Lower leg skin (tissue), 4 donors: ENCODE measurements at places on chromosomes 11 and 22. TPM values are rescaled to one million over a fixed set of nuclear protein-coding genes. Genes with fewer than 3 reads are reported as not detected.

Gene FADD
- 24.5 TPM for total RNA-seq

DNA sequence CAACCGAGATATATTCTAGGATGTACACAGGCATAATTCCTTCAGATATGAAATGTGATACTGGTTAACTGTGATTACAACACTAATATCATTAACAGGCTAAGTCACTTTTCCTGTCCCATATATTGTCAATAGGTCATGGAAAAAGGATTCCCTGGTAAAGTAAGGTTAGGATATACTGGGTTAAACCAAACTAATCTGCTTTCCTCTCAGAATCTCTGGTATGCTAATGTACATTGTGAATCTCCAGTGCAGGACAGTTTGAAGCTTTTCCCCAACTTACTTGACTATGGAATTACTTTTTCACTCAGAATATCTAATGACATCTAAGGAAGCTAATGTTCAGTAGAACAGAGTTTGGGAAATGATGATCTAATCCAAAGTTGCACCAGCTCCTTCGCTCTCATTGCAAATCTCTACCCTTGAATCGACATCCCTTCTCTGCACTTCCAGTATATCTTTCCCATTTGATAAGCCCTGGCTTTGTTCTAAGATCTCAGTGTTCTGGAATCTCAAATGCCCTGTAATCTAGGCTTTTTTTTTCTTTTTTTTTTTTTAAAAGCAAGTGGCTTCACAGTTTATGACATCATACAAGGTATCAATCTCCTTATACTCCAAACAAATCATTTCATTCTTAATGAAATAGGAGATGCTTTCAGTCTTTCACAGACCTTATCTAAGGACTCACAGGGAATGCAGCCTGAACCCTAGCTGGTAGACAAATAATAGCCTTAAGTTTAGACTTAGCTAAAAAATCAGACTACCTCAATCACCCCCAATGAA lies 43.8 kb downstream of the COPB1 start:
- DNase-seq, result no peak

Gene TSPAN32
- total RNA-seq, result 0.55 TPM

DNA sequence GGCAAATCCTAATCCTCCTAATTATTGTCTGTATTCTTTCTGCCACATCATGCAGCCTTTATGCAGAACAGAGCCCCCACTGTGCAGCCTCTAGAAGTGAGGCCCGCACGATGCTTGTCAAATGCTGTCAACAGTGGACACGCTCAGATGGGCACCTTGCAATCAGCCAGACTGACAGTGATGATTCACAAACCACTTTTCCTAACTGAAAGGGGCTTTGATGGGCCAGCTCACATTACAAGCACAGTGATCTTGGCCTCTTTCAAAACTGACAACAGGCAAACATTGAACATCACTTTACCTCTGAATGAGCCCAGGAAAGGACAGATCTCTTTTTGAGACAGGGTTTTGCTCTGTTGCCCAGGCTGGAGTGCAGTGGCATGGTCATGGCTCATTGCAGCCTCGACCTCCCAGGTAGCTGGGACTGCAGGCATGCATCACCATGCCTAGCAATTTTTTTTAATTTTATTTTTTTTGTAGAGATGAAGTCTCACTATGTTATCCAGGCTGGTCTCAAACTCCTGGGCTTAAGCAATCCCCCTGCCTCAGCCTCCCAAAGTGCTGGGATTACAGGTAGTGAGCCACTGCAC lies 18.0 kb upstream of the E2F8 start:
- no peak for DNase-seq

- peak; percentile 59 for DNase-seq
Measured at GRCh38 chr11:19648321-19648720, 64.3 kb upstream of the NAV2 start.

Gene KLHL35
- 3.8 TPM for total RNA-seq

DNA sequence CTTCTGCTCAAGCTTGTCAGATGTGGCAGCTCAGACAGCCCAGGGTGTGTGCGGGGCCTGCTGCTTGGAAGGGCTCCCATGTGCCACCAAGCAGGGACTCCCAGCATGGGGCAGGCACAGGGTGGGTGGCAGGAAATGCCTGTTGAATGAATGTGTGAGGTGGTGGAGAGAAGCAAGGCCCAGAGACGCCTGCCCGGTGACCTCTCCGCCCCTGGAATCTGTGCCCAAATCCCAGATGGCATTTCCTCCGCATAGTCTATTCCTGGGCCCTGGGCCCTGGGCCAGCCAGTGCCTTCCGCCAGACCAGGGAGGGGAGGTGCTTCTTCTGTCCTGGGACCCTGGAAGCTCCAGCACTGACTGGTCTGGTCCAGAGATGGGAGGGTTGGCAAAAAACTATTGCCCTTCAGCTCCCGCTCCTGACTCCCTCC lies 3.7 kb downstream of the CST6 start:
- no peak for DNase-seq

DNA sequence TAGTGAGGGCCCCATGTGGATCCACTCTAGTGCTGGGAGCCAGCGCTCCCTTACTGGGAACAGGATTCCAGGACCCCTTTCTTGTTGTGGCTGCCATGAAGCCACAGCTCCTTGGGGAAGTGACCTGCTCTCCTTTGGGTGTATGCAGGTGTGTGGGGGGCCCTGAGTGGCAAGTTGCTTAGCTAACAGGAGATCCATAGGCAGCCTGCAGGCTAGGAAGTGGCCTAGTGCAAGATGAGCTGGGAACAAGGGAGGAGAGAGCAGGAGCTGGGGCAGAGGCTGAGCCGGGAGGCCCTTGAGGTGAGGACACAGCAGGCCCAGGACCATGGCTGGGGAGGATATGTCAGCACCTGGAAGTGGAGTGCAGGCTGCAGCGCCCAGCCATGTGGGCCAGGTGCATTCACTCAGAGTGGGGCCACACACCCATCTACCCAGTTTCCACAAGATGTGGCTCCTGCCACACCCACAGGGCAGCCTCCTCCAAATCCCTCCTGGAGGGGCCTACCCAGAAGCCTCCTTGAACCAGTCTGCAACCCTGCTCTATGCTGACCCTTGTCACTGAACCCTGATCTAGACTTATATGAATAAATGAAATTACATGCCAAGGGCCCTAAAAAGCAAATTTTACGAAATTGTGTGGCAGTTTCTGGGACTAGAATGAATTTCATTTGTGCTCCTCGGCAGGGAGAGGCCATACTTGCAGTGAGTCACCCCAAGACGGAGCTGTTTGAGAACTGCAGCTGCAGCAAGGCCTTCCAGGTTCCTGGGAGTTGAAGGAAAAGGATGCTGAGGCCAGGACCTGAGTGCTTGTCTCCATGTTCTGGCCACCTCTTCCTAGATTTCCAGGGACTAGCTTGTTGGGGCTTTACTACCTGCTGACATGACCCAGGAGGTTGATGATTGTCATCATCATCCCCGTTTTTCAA lies 3.2 kb downstream of the THAP7 start:
- no peak for DNase-seq

Gene FOLR2
- total RNA-seq, result 12.5 TPM

Gene C2CD2L
- total RNA-seq, result 27.2 TPM

Gene HYLS1
- total RNA-seq, result 2.8 TPM

- no peak for DNase-seq
Measured at GRCh38 chr22:49202226-49202625, 625.4 kb downstream of the BRD1 start.

DNA sequence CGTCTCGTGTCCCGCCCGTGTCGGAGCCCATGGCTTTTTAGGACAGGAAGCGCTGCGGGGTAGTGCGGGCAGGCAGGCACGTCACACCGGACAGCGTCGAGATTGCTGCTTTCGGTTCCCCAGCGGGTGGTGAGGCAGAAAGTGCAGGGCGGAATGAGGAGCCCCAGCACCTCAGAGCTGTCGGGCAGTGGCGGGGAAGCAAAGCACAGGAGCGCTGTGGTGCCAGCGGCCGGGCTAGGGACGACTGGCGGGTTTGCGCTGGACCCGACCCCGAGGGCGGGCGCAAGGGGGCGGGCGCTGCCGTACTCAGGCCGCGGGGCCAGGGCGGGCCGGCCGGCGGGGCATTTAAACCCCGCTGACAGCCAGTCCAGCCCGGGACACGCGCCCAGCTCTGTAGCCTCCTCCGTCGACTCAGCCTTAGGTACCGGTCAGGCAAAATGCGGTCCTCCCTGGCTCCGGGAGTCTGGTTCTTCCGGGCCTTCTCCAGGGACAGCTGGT lies at the start of gene SLC37A2:
Gene SLC37A2, plus strand, starts transcription at position 375 of the 498 bp plus-strand sequence. Its CDS starts 63 bp downstream, at position 438.
- DNase-seq, result no peak

Gene MN1
- 7.0 TPM for total RNA-seq

Gene APOA4
- total RNA-seq, result not detected

DNA sequence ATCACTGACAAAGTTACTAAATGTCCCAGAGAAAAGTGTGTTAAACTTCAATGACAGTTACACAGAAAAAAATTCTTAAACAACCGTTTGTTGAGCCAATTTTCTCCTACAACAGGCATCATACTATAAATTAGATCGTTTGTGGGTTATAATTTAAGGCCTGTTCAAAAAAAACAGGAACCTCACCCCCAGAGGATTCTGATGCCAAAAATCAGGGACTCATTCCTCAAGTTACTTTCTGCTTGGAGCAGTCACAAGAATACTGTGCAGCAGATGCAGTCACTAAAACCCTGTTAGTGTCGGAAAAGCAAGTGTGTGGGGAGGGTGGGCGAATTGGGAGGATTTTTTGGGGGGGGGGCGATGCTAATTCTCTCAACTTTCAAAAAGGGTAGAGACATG lies 657 bp downstream of the CWC15 start:
- no peak for DNase-seq

Gene ESRRA
- total RNA-seq, result 108 TPM

DNA sequence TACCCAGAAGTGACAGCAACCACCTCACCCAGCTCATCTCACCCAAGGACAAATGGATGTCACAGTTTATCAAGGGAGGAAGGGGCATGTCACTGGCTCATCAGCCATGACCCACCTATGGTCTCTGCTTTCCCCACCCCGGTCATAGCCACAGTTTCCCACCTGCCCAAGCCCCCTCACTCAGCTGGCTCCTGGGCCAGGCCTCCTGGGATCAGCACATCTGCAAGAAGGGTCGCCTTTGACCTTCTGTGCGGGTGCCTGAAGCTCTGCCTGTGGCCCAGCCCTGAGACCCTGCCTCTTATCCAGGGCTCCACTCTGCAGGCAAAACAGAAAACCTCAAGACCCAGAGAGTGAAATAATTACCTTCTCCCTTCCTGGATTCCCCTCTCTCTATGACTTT lies 236.4 kb downstream of the BUD13 start:
- DNase-seq, result no peak

DNA sequence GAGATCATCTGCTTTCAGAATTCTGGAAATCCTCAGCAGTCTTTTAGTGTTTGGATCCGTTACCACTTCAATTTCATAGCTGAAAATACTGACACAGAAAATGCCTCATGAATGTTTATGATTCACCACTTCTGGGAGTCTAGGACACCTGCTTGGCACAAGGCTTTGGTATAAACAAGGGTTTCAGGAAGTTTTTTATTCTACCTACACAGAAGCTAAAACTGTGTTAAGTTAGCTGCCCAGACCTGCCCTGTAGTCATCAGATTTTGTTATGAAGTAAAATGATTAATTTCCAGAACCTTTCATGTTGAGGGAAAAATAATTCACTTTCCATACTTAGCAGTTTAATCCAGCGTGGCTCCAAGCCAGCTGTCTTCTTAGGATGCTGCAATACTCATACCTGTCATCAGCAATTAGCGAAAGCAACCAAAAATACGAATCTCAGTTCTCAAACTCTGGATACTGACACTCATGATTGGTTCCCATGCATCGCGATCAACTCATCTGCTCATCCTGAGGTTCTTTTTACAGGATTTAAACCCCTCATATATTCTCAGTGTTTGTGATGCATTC lies 458.5 kb upstream of the CCDC90B start:
- DNase-seq, result no peak

GRCh38 chr11:32858731-32859130 lies 29.0 kb downstream of the PRRG4 start:
- DNase-seq, result no peak

GRCh38 chr22:37546437-37547250 lies 13.6 kb upstream of the CDC42EP1 start:
- DNase-seq, result no peak

Gene LSP1
- total RNA-seq, result 87.1 TPM

DNA sequence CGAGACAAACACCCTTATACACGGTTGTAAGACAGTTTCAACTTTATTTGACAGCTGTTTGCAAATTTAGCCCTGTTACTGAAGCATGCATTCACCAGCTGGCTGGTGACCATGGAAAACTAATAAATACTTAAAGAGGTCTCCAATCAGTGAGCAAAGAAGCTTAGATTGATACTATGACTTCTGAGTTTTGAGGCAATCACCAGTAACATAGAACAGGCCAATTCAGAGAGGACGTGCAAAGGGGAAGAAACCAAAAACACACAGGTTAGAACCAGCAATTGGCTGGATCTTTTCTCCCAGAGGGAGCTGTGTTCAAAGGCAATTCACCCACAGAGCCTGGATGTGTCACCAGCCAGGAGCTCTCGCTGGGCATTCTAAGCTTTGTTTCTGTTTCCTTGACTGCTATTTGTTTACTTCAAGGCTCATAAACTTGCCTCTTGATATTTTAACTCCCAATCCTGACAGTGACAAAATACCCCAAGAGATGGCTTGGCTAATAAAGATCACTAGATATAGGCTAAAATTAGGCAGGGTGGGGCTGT lies 113.6 kb upstream of the MTMR2 start:
- no peak for DNase-seq

- DNase-seq, result peak; percentile 43
Measured at GRCh38 chr22:42856179-42856864, 751 bp downstream of the ARFGAP3 start.

DNA sequence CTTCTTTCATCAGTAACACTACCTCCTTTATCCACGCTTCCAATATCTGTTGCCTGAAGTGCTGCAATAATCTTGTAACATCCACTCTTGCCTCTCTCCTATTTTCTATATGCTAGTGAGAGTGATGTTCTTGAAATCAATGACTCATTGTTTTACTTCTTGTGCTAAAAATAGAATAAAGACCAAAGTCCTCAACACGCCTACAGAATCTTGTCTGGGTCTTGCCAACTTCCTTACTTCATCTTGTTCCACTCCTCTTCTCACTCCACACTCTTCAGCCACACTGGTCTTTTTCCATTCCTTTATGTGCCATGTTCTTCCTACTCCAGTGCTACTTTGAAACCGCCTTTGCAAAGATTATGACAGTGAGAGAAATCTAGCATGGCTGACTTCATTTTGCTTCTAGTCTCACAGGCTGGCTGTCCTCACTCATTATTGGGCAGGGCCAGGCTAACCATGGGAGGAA lies 136.4 kb downstream of the CCDC81 start:
- no peak for DNase-seq

- peak; percentile 64 for DNase-seq
Measured at GRCh38 chr11:41246399-41246745, 213.1 kb downstream of the LRRC4C start.

GRCh38 chr11:96293109-96293508 lies 49.9 kb downstream of the MAML2 start:
- no peak for DNase-seq

Gene KRTAP5-4
- total RNA-seq, result not detected

GRCh38 chr11:9858218-9858617 lies 194.3 kb downstream of the SWAP70 start:
- DNase-seq, result no peak

GRCh38 chr11:82210011-82210410 lies 523.7 kb downstream of the FAM181B start:
- DNase-seq, result no peak

GRCh38 chr11:67368621-67369020 lies 4.8 kb downstream of the CLCF1 start:
- no peak for DNase-seq
